ENCODE measurements at places on chromosomes 12 and 14.

GRCh38 chr12:2681450-2682205, 113.1 kb upstream of the FKBP4 start:
- DNase-seq, result no peak

DNA sequence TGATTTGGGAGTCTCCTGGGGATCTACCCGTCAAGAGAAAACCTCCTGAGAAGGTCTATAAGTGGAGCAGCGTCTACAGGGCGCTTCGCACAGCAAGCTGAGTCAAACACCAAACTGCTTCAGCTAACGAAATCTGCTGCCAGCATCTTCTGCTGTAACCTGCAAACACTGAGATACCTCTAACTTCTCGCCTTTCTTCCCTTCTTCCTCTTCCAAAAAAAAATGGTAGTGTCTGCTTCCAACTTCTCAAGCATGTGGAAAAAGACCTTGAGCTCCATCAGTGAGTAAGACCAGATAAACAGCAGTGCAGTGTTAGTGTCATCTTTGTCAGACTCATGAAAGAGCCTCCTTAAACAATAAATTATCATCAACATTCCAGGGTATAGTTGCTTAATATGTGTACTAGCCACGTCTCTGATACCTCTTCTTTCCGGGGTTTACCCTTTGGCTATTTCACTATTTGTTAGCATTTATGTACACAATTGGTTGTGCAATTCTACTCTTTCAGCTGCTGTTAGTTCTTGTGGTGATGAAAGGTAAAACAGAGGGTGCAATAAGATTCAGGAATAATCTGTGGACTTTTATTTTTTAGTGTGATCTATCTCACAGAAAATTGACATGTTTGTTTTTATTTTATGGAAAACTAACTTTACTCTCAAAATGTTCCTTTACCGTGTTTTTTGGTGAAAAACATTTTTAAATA, 81.6 kb downstream of the LLPH start:
- DNase-seq, result no peak

- no peak for DNase-seq
Observed at GRCh38 chr14:29587046-29587445, 340.6 kb downstream of the PRKD1 start.

- peak; percentile 60 for DNase-seq
Observed at GRCh38 chr12:2583091-2583497, 211.7 kb upstream of the FKBP4 start.

GRCh38 chr14:90664911-90665310, 151.3 kb downstream of the TTC7B start:
- DNase-seq, result no peak

GRCh38 chr12:5691943-5692342, 253.1 kb downstream of the ANO2 start:
- DNase-seq, result no peak

DNA sequence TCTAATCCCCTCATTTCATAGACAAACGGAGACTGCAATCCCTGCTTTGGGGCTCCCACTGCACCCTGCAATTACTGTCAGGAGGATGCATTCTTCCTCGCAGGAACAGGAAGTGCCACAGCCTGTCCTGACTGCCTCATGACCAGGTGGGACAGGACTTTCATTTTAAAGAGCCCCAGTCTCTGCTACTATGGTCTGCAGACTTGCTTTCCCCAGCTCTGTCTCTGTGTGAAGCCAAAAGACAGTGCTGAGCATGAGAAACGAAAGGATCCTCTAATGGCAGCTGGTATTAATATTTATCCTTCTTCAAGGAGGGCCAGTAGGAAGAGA, 60.0 kb upstream of the PNMA1 start:
- no peak for DNase-seq

GRCh38 chr14:94021416-94022157, 4.6 kb upstream of the OTUB2 start:
- no peak for DNase-seq

- DNase-seq, result no peak
Observed at GRCh38 chr12:57545809-57546437, 1.1 kb downstream of the DCTN2 start.

GRCh38 chr12:116215023-116215422, 62.5 kb downstream of the MED13L start:
- no peak for DNase-seq

GRCh38 chr12:131478468-131478867, 232.4 kb upstream of the SFSWAP start:
- DNase-seq, result no peak

DNA sequence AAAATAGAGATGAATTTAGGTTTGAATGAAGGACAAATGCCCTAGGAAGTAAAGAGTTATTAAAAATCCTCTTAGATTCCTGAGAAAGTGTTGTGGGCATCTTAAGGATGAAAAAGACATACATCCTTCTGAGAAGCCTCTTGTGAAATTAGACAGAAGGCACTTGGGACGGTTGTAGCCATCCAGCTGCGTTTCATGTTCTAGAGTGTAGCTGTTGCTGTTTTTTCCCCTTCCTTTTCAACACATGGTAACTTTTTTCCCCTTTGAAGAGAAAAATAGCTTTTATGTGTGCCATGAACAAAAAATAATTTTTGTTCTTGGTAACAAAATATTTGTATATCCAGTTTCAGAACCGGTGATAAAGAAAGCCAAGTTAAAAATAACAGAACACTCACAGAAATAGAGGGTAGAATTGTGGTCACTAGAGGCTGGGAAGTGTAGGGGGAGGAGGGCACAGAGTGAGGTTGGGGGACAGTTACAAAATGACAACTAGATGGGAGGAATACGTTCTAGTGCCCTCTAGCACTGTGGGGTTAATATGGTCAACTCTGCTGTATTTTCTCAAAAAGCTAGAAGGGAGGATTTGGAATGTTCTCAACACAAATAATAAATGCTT, 58.4 kb downstream of the PTHLH start:
- DNase-seq, result no peak

DNA sequence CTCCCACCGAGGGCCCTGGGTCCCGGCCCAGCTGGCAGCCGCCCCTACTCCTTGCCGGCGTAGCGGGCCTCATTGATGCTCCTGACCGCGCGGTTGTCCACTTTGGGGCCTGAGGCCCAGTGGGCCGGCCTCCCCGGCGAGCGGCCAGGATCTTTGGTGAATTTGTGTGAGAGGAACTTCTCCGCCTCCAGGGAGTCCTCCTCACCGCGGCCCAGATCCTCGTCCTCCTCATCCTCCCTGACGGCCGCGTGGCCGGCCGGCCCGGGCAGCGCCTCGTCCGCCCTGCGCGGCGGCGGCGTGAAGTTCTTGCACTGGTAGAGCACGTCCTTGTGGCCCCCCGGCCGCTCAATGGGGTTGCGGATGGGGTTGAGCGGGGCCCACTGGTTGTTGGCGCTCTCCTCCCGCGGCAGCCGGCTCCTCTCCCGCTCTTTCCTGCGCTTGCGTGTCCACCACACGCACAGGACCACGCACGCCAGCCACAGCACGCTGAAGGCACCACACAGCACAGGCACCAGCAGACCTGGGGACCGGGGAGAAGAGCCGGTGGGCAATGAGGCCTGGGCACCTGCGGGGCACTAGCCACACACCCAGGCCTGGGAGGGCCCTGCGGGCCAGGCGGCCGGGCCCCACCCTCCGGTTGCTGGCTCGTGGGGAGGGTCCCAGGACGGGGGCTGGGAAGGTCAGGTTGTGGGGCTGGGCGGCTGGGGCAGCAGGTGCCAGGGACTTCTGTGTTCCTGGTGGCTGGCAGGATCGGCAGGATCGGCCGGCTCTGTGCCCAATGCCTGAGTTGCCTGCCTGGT, 25.7 kb downstream of the JAG2 start:
- no peak for DNase-seq

GRCh38 chr14:92711976-92712653, 36.3 kb downstream of the LGMN start:
- no peak for DNase-seq

DNA sequence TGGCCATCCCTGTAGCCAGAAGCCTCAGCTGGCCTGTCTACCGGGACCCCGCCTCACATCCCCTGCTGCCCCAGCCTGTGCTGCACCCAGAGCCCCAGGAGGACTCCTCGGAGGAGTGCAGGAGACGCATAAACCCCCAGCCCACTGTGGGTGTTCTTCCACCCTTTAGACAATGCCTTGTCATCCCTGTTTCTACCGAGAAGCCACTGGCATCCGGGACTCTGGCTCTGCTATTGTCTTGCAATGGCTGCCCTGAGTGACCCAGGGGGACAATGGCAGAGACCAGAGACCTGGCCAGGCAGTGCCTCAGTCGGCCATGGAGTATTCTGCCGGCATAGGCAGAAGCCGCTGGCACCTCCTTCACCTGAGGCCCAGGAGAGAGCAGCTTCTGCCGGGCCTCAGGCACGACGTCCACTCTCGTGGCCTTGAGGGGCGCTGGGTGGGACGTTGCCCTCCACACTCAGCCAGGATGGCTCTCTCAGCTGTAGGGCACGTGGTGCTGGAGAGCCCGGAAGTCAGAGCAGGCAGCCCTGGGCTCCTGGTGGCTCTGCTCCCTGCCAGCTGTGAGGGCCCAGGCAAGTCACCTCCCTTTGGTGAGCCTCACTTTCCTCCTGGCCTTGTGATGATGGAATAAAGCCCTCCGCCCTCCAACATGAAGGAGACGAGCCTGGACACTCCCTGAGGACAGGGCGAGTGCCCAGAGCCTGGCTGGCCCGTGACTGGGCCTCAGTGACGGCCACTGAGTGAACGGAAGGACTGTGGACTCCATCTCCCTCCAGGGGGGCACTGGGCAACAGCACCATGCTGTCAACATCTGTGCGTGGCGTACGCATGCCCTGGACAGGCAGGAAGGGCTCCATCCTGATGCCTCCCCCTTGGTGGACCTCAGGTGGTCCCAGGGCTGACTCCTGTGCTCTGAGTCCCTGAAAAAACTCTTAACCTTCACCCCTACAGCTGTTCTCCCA, 41.0 kb downstream of the TRAFD1 start:
- DNase-seq, result no peak

GRCh38 chr12:132638541-132639408, 20.2 kb downstream of the P2RX2 start:
- DNase-seq, result no peak

- DNase-seq, result peak; percentile 94
Observed at GRCh38 chr12:121466794-121467637, 67.1 kb downstream of the RNF34 start.

GRCh38 chr14:90332271-90332584, 487 bp upstream of the NRDE2 start:
- no peak for DNase-seq

GRCh38 chr14:104108570-104109541, 23.4 kb downstream of the ASPG start:
- DNase-seq, result no peak

DNA sequence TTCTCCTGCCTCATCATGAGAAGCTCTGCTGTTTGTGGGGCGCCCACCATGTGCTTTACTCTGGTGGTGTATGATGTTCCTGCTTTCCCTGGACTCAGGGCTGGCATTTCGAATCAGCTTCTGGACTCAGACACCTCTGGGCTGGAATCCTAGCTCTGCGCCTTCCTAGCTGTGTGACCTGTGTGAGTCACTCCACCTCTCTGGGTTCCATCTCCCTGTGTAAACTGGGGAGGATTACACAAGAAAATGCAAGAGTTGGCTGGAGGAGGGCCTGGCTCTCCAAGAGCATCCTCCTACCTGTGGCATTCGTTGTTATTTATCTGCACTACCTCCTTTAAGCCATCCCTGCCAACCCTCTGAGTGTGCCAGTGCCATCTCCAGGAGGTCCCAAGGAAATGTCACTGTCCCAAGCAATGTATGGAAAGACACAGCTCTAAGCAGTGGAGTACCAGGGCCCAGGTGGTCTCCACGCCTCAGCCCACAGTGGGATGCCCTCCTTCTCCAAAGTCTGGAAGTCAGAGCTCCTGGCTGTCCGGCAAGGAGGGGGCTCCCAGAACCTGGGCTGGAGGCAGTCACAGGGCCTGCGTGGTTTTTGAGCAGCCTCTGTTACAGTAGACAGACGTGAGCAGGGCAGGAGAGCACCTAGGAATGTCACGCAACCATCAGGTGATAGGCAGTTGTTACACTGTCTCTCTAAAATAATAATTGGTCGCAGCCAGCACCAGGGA, 7.3 kb upstream of the TNFAIP2 start:
- DNase-seq, result no peak

DNA sequence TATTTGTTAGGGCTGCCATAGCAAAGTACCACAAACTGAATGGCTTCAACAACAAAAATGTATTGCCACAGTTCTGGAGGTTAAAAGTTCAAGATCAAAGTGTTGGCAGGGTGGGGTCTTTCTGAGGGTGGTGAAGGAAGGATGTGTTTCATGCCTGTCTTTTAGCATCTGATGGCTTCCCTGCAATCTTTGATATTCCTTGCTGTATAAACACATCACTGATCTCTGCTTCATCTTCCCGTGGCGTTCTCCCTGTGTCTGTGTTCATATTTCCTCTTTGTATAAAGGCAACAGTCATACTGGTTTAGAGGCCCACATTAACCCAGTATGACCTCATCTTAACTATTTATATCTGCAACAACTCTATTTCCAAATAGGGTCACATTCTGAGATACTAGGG, 167.5 kb downstream of the BTG1 start:
- no peak for DNase-seq

GRCh38 chr14:51244591-51244990, 4.5 kb downstream of the TMX1 start:
- DNase-seq, result no peak

GRCh38 chr12:52600071-52600470, 1.2 kb downstream of the KRT72 start:
- no peak for DNase-seq

DNA sequence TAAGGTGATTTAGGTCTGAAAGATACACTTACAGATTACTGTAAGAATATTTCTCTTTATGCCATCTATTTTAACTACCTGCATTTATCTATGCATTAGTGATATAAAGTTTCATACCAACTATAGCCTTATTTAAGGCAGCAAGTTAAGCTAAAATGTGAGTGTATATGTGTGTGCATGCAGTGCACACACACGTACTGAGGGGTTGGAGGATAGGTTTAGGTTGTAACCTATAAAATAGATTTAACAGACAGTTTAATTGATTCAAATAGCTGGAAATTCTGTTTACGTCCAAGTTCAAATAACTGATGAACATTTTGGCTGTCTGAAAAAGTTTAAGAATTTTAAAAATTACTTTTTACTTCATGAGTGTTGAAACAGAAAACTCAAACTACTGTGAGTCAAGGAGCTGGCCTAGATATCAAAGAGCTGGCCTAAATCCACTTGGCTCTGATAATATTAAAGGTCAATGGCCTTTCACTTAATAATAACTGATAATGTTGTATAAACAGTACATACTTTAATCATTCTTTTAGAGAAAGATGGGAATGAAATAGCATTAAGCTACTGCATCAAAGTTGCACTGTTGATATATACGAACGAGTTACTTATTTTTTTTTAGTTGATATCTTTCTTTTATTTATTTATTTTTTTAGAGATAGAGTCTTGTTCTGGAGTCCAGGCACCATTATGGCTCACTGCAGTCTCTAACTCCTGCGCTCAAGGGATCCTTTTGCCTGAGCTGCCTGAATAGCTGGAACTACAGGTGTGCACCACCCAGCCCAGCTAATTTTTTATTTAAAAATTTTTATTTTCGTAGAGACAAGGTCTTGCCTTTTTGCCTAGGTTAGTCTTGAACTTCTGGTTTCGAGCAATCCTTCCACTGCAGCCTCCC, 13.8 kb upstream of the KCNJ8 start:
- no peak for DNase-seq
